Effector memory CD4-positive, alpha-beta T cell (primary cell): ENCODE measurements at places on chromosomes 4 and X.

GRCh38 chr4:74874753-74875367, 58.1 kb upstream of the PARM1 start:
- no peak for DNase-seq

DNA sequence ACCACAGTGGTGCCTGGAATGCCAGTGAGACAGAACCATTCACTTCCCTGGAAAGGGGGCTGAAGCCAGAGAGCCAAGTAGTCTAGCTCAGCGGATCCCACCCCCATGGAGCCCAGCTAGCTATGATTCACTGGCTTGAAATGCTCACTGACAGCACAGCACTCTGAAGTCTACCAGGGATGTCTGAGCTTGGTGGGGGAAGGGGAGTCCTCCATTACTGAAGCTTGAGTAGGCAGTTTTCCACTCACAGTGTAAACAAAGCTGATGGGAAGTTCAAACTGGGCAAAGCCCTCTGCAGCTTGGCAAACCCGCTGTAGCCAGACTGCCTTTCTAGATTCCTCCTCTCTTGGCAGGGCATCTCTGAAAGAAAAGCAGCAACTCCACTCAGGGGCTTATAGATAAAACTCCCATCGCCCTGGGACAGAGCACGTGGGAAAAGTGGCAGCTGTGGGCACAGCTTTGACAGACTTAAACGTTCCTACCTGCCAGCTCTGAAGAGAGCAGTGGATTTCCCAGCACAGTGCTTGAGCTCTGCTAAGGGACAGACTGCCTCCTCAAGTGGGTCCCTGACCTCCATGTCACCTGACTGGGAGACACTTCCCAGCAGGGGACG, 32.0 kb downstream of the NAP1L2 start:
- no peak for DNase-seq

- no peak for DNase-seq
These were observed 117.9 kb downstream of the TBC1D19 start for GRCh38 chr4:26701786-26702227.

DNA sequence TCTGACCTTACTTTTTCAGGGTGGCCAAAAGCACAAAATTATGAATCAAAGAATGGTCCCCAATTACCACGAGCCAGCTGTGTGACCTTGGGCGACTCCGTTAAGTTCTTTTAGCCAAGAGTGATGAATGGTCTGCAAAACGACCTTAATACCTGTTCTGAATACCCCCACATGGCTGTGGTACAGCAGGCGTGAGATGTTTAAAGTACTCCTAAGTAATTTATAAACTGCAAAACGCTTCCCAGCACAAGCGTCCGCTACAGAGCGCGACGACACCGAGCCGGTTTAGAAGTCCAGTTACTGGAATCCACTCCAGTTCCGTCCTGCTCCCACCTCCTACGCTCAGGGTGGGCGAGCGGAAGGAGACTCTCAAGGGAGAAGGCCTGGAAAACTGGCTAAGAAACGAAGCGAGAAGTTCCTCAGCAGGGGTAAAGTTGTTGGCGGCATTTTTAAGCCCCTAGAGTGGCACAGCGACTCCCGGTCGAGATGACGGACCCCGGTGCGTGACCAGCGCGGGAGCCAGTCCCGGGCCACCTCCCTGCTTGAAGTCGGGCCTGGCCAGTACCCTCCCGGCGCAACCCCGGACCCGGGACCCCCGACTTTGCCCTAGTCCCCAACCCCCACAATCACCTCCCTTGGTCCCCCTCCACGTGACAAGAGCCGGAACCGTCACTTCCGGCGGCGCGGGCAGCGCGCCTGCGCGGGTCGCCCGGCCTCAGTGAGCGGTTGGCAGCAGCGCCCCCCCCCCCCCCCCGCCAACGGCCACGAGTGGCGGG, 659 bp upstream of the BMP2K start:
- peak; percentile 80 for DNase-seq

DNA sequence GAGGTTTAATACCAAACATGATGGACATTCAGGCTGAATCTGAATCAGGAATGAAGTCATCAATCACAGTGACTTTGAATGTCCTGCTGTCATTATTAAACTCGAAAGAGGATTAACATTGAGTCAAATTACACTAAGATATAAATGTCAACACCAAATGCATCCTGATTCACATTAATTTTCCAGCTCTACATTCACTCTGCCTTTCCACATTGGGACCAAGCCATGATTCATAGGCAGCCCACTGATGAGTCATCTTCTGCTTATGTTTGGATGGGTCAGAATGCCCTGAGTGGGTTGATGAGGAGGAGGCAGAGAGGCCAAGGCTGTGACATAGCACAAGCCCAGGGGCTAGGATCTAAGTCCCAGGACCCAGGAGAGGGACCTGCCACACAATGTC, 247.6 kb upstream of the RPS6KA3 start:
- no peak for DNase-seq

DNA sequence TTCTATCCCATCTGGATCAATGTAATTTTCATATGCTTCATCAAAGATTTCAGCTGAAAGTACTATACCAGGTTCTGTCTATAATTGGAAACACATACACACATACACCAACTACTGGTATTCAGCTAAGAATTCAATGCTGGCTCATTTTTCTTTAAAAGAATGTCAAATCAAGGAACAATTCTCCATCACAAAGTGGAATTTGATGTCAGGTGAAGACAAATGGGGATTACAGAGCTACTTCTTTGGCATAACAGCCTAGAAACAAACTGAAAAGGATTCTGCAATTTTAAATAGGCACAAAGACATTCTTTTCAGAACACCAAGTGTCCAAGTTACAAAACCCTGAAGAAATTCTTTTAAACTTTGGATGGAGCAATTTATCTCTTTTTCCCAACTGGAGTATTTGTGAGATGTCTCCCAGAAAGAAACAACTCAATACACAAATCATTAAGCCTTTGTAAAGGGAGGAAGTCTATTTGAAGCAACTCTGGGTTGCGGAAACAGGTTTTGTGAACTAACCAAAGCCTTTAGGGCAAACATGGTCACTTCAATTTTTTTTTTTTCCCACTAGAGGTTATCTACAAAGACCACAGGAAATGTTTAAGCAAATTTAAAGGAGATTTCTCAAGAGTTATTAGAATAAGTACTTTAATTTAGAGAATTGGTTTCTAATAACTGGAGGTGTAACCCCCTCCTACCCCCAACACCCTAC, 1.9 kb upstream of the FAM9C start:
- DNase-seq = no peak

DNA sequence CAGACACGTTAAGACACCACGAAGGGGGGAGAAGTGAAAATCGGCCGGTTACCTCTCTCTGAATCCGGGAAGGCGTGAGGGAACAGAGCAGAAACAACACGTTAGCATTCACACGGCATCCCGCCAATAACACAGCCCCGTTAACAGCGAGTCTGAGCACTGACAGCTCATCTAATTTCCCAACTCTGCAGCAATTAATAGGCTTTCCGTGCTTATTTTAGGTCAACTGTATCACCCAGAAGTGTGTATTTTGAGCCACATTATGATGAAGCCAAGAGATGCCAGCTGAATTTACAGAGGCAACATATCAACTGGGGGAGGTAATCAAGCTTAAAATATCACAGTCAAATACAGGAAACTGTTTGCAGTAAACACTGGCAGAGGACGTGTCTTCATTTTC, 92.6 kb downstream of the NSUN7 start:
- DNase-seq = no peak

DNA sequence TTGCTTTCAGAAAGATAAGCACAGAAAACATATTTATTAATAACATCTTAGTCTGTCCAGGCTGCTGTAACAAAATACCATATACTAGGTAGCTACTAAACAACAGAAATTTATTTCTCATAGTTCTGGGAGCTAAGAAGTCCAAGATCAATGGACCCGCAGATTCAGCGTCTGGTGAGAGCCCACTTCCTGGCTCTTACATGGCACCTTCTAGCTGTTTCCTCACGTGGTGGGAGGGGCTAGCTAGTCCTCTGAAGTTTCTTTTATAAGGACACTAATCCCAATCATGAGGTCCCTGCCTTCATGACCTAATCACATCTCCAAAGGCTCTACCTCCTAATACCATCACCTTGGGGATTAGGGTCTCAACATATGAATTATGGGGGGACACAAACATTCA, 57.2 kb upstream of the AFF2 start:
- DNase-seq = no peak

DNA sequence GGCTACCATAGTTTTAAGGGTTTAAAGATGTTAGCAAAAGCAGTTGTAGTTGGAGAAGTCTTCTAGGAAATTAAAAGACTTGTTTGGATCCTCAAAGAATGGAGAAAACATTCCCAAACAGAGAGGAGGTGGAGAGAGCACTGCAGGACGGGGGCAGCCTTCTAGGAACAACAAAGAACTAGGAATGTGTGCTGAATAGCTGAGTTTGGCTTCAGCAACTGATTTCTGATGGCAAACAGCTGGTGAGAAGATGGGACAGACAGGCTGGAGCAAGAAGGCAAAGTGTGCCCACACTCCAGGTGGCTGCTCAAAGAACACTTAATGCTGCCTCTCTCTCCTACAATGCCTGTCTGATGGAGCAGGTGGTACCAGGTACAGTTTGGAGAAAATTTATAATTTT, 1331.1 kb downstream of the ADGRL3 start:
- DNase-seq = no peak

DNA sequence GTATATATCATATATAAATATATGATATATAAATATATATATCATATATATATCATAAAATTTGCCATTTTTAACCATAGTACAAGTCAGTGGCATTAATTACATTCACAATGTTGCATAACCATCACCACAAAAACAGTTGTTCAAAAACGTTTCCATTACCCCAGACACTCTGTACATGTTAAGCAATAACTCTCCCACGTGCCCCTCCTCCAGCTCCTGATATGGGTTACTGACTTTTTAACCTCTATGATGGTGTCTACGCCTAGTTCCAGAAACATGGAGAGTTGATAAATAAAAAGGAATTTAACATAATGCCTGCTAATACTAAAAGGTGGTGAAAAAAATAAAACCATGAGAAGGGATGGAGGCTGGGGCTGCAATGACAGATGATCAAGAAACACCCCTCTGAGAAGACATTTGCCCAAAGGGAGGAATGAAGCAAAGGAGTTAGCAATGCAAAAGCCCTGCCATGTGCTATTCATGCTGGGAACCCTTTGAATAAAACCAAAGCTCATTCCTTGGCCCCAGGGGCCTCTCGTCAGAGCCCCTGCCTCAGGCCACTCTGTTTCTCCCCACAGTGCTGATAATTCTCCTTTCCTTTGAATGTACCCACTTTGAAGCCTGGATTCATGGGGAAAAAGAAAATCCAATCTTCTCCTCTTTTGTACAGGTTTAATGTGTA, 144.3 kb downstream of the NWD2 start:
- no peak for DNase-seq

DNA sequence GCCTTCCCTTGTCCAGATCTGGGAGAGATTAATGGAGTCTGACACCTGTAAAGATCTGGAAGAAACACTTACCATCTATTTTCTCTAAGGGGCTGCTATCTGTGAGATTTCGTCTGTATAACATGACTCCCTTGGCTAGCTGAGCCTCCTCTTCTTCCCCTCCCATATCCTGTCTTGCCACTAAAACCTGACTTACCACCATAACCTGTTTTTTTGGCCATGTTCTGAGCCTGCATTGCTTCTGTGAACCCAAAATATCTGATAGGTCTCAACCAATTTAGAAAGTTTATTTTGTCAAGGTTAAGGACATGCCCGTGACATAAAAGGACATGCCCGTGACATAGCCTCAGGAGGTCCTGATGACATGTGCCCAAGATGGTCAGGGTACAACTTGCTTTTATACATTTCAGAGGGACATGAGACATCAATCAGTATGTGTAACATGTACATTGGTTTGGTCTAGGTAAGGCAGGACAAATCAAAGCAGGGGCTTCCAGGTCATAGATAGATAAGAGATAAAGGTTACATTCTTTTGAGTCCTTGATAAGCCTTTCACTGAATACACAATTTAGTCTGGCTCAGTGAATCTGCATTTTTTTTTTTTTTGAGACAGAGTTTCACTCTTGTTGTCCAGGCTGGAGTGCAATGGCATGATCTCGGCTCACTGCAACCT, 11.4 kb downstream of the MGST2 start:
- DNase-seq = no peak

GRCh38 chrX:103585411-103586313, at the start of gene TCEAL4:
TCEAL4 (plus strand) TSS chrX:103585515; CDS start chrX:103586676, 1,161 bp downstream.
- DNase-seq = no peak

GRCh38 chr4:93645120-93645519, 183.4 kb upstream of the ATOH1 start:
- DNase-seq = no peak

GRCh38 chr4:40227284-40227683, 30.5 kb downstream of the RHOH start:
- no peak for DNase-seq

DNA sequence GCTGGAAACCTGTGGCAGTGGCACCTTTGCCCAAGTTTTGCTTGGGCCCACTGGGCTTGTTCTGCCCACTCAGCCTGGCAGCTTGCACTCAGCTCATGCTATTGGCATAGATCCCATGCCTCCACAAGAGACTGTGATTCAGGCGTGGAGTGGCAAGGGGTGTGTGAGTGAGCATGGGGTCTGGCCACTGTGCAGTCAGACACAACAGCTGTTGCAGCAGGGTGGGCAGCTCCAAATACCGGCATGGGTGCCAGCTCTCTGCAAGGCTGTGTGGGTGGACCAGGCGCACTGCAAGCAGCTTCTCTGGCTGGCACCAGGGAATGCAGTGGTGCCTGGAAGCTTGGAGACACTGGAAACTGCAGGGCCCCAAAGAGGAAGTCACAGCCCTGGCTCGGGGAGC, 27.4 kb upstream of the DIPK2B start:
- no peak for DNase-seq

- DNase-seq = peak; percentile 58
These were observed 57.9 kb downstream of the CLDN22 start for GRCh38 chr4:183261953-183262775.

DNA sequence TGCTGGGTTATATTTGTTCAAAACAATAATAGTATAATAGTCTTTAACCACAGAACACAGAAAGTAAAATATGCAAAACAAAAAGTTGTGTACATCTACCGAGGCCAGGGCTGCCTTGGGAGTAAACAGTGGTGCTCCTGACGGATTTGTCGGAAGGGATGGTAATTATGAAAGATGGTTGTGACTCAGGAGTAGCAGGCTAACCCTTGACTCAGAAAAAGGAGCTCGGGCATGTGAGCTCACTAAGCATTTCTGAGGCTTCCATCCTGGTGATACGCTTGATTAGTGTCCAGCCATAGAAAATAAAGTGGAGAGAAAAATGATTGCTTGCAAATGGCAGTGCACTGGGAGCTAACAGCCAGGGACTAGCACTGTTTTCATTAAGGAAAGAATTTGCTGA, 53.2 kb upstream of the SPANXB1 start:
- no peak for DNase-seq

- no peak for DNase-seq
These were observed 490 bp downstream of the RWDD4 start for GRCh38 chr4:183658362-183659028.

DNA sequence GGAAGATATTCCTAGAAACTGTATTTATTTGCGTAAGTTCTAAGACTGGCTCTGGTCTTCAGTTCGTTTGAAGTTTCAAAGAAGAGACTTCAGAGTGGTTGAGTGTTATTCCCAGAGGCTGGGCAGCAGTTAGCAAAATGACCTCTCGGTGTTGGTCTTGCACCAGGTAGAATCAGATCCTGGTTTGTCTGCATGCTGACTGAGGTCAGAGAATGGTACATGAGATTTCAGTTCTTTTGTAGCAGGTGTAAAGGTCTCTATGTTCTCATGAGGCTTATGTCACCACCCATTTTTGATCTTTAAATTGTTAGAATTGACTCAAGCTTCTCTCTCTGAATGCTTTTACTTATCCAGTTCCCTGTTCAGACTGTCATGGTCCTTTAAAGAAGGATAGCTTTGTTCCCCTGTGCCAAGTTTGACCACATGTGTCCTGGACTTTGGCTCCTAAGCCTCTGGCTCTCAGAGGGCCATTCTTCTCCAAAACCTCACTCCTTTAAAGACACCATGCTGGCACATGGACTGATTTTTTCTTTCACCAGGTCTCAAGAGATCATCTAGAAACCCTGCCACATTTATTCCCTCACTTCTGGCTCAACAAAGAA, 355.8 kb upstream of the BOD1L1 start:
- DNase-seq = no peak
